ENCODE measurements at places on chromosomes 7 and 10. TPM values are rescaled to one million over a fixed set of nuclear protein-coding genes. Genes with fewer than 3 reads are reported as not detected.

GPR26 gene
- not detected for total RNA-seq

NEUROD6 gene
- not detected for total RNA-seq

OR2A7 gene
- total RNA-seq: 3.9 TPM

GALNT11 gene
- total RNA-seq: 16.3 TPM

ING3 gene
- total RNA-seq: 25.9 TPM

CYP3A7 gene
- total RNA-seq: not detected

SLC26A5 gene
- not detected for total RNA-seq

SMNDC1 gene
- 33.6 TPM for total RNA-seq

CALHM3 gene
- not detected for total RNA-seq

RAMP3 gene
- total RNA-seq: not detected

NIPSNAP2 gene
- total RNA-seq: 36.2 TPM

GJD4 gene
- total RNA-seq: not detected

ADAM22 gene
- total RNA-seq: 2.9 TPM

PIK3AP1 gene
- total RNA-seq: 3.1 TPM

SLC29A3 gene
- 4.5 TPM for total RNA-seq

PDE6C gene
- total RNA-seq: not detected

TFPI2 gene
- total RNA-seq: not detected

METTL27 gene
- total RNA-seq: 2.7 TPM

ZNF282 gene
- total RNA-seq: 31.9 TPM

CTAGE8 gene
- total RNA-seq: 0.98 TPM

SPDYE5 gene
- total RNA-seq: not detected

BTBD16 gene
- not detected for total RNA-seq

SPDYE1 gene
- total RNA-seq: not detected

CPEB3 gene
- 1.7 TPM for total RNA-seq

SOSTDC1 gene
- not detected for total RNA-seq

CYP17A1 gene
- total RNA-seq: not detected

SLC18A3 gene
- total RNA-seq: not detected

ENKUR gene
- total RNA-seq: not detected

NOS3 gene
- total RNA-seq: 17.0 TPM

CABCOCO1 gene
- not detected for total RNA-seq

ITGA8 gene
- total RNA-seq: not detected

NAT16 gene
- not detected for total RNA-seq

GUSB gene
- total RNA-seq: 74.9 TPM

PGAM2 gene
- 0.89 TPM for total RNA-seq

ARPC1A gene
- 65.6 TPM for total RNA-seq

GRM8 gene
- total RNA-seq: not detected

SH2D4B gene
- total RNA-seq: 0.14 TPM

ENO4 gene
- not detected for total RNA-seq

HECW1 gene
- total RNA-seq: not detected

TMEM72 gene
- not detected for total RNA-seq

RAPGEF5 gene
- total RNA-seq: 0.27 TPM

GHRHR gene
- total RNA-seq: not detected

FAM25A gene
- total RNA-seq: not detected

CLDN3 gene
- not detected for total RNA-seq

Measured in T-helper 2 cell treated with Interferon-gamma antibody and Interleukin-4, amounts not matched to agents 100 ng/mL and 5 ng/mL, for 36 hours (primary cell).